ENCODE measurements at places on chromosomes 12 and 14.

- peak; percentile 91 for DNase-seq
These were observed 5.6 kb upstream of the CRIP1 start for GRCh38 chr14:105480807-105481801.

- DNase-seq: no peak
These were observed 152.5 kb upstream of the BTG1 start for GRCh38 chr12:92297932-92298696.

DNA sequence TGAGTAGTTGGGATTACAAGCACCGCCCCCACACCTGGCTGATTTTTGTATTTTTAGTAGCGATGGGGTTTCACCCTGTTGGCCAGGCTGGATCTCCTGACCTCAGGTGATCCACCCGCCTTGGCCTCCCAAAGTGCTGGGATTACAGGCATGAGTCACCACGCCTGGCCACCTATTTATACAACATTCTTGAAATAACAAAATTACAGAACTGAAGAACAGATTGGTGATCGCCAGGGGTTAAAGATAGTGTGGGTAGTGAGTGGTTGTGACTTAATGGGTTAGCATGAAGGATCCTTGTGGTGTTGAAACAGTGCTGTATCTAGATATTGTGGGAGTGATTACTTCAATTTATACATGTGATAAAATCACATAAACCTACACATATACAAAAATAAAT lies 7.4 kb downstream of the GLIPR1L1 start:
- DNase-seq: no peak

- DNase-seq: no peak
These were observed 47.0 kb upstream of the KCNH3 start for GRCh38 chr12:49491823-49492222.

DNA sequence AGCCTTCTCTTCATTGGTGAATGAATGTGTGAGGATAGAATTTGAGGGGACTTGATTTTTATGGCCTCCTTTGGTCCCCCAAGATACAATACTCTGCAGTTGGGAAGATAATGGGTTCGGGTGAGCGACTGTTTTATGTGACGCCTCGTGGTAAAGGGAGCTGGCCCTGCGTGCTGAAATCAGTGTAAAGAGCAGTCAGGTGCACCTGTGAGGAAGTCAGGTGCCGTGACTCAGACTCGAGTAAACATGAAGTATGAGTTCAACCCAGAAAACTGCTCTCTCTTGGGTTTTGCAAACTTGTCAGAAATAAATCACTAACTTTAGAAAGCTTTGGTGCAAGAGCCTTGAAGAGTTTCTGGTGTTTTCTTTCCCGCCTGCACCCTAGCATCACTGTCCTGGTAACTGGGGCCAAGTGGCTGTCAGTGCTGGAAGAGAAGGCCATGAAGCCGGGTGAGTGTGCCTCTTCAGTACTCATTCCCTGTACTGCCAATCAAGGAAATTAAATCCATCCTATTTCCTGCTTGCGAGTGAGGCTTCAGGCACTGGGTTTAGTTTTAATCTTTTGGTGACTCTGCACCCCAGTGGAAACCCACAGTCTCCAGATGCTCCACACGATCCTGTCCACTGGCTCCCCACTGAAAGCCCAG lies 59.2 kb downstream of the AACS start:
- no peak for DNase-seq

GRCh38 chr14:92651758-92652406 lies 96.5 kb downstream of the LGMN start:
- DNase-seq: peak; percentile 61

DNA sequence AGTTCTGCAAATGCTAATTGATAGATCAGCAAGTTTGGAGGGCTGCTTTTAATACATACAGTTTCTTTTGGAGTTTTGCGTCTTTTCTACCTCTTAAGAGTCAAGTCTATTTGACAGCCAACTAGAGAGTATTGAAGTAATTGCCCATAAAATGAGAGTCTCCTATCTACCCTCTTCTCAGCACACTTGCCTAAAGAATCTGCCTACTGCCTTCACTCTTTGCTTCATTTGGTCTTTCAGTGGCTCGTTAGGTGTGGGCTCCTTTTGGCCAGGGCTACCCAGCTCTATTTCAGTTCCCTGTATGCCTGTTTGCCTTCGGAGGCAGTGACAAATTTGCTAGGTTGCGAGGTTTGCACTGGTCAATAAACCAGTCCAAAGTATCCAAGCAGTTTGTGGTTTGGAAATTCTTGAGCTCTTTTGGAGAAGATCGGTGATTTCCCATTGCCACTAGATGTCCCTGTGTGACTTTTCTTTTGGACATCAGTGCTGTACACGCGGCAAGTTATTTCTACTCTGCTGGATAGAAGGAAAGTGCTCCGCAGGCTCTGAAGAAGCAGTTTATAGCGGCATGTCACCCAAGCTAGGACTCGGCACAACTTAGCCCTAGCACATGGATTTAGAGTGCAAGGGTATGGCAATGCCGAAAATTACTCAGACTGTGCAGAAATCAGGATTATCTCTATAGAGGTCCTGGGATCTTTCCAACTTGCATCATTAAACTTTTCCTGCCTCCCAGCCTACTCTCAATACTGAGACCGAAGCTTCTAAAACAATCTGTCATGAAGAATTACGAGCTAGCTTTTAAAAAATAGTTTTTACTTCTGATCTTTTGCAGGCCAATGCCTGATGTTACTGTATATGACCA lies 38.6 kb downstream of the MGST1 start:
- no peak for DNase-seq

DNA sequence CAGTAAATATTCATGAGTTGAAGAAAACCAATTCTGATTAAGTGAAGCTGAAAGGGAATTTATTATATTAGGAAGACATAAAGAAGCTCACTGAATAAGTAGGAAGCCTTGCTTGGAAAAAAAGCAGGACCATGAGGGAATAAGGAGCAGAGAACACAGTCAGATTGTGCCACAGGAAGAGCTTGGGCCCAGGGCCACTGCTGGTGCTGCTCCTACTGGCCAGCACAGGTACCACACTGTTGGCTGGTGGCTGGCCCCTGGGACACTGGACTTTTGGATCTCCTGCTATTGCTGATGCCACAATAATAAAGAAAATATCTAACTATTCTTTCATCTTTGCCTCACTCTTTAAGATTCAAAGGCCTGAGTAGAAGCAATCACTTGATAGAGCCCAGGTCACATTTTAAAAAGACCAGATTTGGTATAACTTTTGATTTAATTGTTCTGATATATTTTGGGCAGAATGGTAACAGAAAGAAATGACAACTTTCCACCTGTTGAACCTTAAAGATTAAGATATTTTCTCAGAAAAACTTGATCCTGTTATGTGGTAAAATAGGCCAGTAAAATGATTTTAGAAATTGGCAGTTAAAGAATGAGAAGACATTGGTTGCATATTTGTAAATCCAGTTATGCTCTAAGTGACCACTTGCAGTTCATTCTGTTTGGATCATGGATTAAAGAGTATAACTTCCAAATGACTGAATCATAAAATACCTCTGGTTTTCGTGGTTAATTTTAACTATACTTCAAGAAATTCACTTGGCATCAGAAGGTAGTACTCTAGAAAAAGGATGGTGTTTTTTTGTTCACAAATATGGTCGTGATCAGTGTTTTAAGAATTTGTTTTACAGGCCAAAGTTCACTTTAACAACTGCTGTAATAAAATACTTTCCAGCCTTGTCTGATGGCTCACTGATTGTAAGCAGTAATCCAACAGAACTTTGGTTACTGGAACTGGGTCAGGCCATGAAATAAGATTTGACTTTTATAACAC lies 68.3 kb downstream of the DERA start:
- no peak for DNase-seq

DNA sequence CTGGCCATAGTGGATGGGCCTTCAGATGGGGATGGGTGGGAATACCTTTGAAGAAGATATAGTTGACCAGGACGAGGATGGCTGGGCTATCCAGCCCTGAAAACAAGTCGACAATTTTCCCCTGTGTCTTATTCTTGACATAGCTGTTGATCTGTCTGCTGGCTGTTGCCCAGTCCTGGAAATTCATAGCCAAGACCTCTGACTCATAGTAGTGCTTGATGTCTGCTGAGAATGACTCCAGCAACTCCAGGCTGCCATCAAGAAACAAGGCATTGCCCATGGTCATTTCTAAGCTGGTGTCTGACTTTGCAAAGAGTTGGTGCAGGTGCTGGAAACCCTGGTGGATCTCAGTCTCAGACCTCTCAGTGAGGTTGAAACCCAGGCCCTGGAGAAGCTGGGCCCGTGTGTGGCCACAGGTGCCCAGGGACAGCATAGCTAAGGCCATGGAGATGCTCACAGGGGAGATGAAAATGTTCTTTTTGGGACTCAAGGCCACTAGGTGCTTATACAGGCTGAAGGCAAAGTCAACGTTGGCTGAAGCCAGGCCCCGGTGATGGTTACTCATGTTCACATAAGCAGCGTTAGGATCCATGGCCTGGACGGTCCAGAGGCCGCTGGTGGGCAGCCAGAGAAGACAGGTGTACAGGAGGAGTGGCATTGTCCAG lies 9.0 kb downstream of the SERPINA6 start:
- DNase-seq: no peak

DNA sequence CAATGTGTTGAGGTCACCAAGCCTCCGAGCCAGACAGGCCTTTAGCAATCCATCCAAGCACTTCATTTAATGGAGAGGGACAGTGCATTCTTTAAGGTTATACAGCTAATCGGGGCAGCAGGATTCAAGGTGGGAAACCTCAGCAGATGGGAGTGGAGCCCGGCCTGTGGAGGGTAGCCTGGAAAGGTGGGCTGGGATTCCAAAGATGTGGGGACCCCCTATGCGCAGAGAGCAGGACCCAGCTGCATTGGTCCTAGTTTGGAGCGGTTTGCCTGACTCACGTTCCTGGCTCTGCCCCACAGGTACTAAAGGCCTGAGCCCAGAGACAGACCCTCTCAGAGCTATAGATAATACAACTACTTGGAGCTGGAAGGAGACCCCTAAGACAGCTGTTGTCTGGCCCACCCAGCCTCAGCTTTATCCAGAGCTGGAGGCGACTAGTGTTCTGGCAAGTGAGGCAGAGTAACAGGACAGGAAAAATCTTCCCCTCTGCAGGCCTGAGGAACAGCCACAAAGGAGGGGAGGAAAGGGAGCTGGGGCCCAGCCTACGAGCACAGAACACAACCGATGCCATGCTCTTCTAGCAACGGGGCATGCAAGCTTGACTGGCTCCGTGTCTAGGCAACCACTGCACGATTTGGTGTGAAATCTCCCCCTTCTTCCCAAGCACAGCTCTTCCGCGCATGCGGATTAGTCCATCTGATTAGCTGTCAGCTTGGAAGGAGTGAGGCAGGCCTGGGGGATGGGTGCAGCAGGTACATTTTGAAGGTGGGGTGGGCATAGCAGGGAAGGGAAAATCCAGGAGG lies 1.1 kb upstream of the MYH7 start:
- DNase-seq: no peak
